AG10803 (cell line): ENCODE measurements at places on chromosomes 4 and X.

DNA sequence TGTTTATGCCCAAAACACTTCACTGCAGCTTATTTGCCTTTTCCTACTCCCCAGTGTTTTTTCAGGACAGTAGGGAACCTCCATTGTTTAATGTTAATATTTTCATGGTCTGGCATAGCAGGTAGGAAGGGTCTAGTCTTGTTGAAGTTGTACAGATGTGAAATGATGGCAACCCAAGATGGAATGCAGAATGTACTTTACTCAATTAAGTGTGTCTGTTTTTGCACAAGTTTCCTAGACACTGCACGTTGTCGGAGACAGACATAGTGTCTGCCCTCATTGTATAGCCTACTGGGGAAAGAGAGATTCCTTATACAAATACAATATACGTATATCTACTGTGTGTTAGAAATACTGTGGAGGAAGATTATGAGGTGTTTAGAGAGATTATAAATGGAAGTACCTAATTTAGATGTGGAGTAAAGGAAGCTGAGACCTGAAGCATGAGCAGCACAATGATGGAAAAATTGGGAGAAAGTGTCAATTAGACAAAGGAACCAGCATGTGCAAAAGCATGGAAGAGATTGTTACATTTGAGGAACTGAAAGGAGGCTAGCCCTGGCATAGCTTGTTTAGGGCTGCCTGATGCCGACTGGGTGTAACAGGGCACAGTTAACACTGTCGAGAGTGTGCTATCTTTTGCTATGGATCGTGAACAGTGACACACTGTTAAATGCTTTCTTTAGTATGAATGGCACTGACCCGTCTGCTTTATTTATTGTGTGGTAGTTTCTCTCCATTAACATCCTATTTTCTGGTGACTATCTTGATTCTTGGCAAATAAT lies 18.4 kb downstream of the CPEB2 start:
- DNase-seq, result no peak

- DNase-seq, result no peak
Observed at GRCh38 chr4:101693842-101694398, 96.6 kb upstream of the BANK1 start.

- DNase-seq, result no peak
Observed at GRCh38 chr4:24720436-24720835, 74.9 kb upstream of the SOD3 start.

GRCh38 chrX:49003696-49004095 lies 1.6 kb upstream of the GRIPAP1 start:
- DNase-seq, result no peak

DNA sequence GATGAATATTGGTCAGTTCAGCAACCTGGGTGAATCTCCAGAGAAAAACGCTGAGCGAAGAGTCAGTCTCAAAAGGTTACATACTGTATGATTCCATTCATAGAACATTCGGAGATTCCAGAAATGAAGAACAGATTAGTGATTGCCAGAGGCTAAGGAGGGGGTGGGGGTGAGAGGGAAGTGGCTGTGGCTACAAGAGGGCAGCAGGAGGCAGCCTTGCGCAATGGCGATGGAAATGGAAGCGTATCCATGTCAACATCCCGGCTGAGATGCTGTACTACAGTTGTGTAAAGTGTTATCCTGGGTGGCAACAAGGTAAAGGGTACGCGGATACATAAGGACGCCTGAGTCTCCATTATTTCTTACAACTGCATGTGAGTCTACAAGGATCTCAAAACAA lies 18.0 kb downstream of the LYAR start:
- DNase-seq, result peak; percentile 13

DNA sequence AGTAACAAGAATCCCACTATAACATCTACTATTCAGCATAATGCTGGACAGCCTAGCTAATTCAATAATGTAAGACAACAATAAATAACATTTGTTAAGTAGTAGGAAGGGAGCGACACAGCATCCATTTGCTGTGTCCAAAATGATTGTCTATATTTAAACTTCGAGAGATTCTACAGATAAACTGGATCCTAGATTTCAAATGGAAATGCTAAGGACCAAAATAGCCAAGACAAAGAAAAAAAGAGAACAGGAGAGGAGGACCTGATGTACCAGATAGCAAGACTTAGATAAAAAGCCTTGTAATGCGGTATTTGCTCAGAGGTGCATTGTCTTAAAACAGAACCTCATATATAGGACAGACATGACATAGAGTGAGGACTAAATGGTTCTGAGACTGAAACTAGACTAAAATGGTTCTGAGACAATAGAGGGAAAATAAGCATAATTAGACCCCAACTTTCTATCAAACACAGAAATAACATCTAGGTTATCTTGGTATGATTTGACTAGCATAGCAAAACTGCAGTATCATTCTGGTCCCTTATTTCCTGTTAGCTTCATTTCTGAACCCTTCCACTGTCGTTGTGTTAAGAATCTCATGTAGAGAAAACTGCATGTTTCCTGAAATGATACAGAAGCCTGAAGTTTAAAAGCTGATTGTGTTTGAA lies 3.8 kb downstream of the HPGDS start:
- no peak for DNase-seq

- no peak for DNase-seq
Observed at GRCh38 chrX:153578889-153579288, 20.1 kb downstream of the CCNQ start.

- DNase-seq, result no peak
Observed at GRCh38 chr4:102809190-102809589, 18.2 kb downstream of the UBE2D3 start.

DNA sequence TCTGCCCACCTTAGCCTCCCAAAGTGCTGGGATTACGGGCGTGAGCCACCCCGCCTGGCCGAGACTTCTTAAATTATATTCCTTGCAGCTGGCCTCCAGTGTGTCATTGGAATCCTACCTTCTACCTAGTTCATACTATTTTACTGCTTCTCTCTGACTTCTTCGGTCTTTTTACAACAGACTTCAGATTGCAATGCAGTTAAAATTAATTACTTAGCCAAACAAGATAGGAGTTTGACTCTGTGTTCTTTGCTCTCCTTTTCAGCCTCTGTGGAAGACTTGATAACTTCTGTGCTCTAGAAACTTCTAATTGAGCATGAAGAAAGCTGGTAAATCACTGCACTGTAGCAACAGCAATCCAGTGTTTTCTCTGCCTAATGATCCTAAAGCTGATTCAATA lies 199.5 kb downstream of the GASK1B start:
- DNase-seq, result no peak

GRCh38 chr4:78424461-78424860 lies 127.1 kb upstream of the ANXA3 start:
- no peak for DNase-seq

DNA sequence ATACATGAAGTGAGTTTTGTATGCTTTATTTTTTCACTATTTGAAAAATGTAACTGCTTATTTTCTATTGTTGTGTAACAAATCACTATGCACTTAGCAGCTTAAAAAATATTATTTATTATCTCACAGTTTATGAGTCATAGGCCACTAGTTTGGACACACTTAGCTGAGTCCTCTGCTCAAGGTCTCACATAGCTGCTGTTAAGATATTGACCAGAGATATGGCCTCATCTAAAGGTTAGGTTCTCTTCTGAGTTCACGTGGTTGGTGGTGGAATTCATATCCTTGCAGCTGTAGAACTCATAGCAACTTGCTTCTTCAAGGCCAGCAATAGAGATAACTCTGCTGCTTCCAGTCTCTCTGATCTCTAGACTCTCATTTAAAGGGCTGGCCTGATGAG lies 534.4 kb downstream of the SPRY1 start:
- peak; percentile 12 for DNase-seq

DNA sequence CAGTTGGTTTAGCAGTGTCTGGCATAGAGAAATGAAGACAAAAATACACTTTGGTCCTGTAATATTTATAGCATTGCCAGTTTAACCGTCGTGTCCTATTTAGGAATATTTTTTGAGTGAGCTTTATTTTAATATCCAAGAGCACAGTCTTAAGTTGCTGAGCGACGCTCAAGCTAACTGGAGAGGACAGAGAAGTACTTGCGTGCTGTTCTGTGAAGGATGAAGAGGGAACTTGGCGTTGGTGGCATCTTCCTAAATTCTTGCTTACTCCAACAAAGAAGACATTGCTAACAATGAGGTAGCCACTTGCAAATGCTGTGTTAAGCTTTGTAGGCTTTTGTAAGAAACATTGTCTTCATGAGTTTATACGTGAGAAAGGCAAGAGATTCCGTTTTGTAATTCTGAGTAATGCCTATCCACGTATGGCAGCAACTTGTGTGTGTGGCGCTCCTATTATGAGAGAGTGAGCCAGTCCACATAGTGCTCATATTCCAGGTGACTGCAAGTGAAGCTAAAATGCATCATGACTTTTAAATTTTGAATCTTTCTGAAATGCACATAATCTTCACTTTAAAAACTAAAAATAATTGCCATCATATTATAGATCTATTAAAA lies 50.6 kb downstream of the SYNPO2 start:
- DNase-seq, result no peak

- DNase-seq, result no peak
Observed at GRCh38 chr4:83272900-83273299, 11.7 kb downstream of the COQ2 start.

DNA sequence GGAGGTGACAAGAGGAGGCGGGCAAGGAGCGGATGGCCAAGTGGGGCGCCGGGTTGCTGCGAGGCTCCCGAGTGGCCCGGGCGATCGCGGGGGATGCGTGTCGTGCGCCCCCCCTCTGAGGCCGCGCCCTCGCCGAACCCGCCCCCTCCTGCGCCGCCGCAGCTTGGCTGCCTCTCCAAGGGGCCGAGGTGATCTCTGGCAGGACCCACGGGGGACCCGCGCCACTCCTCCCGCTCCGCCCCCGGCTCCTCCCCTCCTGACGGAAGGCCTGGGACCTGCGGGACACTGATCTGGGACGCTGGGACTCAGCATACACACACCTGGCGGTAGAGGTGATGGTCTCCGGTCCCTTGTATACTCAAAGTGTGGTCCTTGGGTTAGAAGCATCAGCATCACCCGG lies 21.9 kb upstream of the FAM47C start:
- no peak for DNase-seq

DNA sequence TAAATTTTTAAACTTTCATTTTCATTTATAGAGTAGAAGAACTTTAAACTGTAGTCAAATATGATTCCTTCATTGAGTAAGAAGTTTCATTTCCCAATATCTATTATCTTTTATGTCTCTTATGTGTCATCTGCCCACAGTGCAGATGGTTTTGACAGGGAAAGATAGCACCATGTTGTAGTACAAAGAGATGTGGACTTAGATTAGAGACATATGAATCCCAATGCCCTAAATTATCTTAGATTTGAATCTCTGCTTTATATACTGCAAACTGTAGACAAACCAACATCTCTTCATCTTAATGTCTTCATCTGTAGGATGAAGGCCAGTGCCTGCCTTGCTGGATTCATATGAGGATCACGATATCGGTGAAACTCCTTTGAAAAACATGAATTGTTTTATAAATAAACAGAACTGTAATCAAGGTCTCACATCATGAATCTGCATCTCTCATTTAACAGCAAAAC lies 217.5 kb downstream of the BANK1 start:
- no peak for DNase-seq

- DNase-seq, result peak; percentile 97
Observed at GRCh38 chr4:24584211-24584850, at the start of gene DHX15. Gene DHX15 (minus strand): TSS chr4:24584554. CDS start chr4:24584393, 161 bp downstream.

- peak; percentile 74 for DNase-seq
Observed at GRCh38 chr4:109985993-109986974, 73.6 kb downstream of the EGF start.

DNA sequence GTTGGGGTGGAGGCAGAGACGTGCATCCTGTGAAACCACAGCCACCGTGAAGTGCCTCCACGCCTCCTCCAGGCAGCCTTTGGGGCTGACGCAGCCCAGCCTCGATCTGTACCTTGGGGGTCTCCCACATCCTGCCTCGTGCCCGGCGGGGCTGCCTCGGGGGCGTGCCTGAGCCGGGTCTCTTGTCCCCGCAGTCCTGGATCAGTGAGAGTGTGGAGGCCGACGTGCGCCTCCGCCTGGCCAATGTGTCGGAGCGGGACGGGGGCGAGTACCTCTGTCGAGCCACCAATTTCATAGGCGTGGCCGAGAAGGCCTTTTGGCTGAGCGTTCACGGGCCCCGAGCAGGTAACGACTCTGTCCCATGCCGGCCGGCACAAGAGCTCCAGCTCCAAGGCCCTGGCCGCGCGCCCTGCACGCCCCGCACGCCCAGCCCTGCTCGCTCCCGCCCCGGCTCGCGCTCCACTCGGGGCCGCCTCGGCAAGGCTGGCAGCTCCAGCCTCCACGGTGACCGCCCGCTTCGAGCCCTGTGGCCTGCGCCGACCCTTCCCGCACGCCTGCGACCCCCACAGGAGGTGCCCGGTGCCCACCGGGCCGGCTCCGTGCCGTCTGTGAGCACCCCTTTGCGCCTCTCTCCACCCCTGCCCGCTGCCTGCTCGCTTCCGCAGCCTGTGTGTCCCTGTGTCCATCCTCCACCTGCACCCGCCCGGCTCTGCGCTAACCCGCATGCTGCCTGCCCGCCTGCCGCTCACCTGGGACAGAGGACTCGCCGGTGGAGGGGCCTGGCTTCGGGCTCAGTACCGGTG lies 9.8 kb downstream of the FGFR3 start:
- DNase-seq, result no peak

DNA sequence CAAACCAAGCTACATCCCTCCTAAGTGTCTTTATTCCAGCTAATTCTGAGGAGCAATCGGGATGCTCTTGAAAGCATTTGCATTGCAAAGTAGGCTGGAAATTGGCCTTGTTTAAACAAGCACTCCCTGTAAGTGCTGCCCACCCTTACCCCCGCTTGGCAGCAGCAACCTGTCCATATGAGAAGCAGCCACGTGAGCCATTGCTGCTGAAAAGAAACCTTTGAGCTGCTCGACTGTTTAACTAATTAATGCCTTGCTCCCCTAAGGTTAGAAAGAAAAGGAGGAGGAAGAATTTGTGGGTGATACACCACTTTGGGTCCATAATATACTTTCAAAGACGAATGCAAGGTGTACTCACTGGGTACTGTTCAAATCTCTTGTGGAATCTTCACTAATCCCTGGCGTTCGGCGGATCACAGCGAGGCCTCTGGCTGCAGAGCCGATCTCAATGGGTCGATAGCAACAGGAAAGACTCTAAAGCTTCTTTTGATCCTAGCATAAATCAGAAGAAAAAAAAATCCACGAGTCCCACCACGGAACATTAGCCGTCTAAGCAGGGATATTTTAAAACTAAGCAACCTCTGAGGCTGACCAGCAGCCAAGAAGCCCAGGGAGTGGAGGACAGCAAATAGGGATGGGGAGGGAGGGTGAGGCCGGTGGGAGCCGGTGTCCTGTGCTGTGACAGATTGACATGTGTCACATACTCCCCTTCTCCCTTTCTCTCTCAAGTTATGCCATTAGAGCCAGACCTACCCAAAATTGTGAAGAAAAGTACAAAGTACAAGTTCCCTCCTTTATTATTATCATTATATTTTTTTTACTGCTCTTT lies 37.2 kb upstream of the MGST2 start:
- DNase-seq, result no peak

GRCh38 chr4:14644580-14645282 lies 357.6 kb upstream of the CPEB2 start:
- DNase-seq, result no peak
